ENCODE measurements at places on chromosomes 13 and 19.

DNA sequence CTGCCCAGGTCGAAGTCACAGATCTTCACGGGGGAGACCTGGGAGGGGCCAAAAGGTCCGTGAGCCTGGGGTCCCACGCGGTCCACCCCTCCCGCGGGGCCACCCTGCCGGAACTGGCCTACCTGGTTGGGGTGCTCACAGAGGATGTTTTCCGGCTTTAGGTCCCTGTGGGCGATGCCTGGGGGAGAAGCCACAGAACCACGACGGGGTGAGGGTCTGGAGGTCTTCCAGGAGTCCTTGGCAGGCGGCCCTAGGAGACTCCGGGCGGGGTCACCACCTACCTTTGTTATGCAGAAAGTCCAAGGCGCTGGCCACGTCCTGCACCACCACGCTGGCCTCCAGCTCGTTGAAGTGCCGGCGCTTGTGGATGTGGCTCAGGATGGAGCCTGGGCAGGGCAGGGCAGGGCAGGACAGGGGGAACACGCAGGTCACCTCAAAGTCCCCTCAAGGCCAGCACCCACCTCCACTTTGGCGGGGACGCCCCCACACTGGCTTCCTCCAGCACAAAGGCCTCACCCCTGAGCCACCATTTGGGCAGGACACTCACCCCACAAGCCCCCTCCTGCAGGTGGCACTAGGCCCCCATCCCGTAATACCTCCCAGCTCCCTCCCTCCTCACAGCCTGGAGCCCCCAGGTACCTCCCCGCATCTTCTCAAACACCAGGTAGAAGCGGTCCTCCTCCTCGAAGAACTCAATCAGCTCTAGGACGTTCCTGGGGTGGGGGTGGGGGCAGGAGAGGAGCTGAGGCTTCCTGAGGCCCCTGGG, 8.4 kb downstream of the MKNK2 start:
- no peak for DNase-seq

- no peak for DNase-seq
Observed at GRCh38 chr13:83577183-83577582, 305.1 kb downstream of the SLITRK1 start.

DNA sequence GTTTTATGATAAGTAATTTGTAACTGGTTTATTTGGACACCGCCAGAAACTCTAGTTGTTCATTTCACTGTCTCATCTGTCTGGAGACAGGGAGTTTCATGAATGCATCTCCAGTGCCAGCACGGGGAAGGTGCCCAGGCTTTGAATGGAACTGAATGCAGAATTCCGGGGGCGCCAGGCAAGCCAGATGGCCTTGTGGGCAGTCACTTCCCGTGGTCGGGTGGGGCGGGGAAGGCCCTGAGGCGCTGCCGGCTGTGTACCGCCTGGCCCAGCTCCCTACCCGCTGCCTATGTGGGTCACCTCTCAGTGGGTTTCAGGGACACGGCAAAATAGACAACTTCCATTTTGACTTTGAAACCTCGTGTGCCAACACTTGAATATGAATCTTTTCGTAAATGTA, 28.8 kb upstream of the MCF2L start:
- no peak for DNase-seq

- no peak for DNase-seq
Observed at GRCh38 chr19:54916822-54917221, 10.9 kb downstream of the NCR1 start.

DNA sequence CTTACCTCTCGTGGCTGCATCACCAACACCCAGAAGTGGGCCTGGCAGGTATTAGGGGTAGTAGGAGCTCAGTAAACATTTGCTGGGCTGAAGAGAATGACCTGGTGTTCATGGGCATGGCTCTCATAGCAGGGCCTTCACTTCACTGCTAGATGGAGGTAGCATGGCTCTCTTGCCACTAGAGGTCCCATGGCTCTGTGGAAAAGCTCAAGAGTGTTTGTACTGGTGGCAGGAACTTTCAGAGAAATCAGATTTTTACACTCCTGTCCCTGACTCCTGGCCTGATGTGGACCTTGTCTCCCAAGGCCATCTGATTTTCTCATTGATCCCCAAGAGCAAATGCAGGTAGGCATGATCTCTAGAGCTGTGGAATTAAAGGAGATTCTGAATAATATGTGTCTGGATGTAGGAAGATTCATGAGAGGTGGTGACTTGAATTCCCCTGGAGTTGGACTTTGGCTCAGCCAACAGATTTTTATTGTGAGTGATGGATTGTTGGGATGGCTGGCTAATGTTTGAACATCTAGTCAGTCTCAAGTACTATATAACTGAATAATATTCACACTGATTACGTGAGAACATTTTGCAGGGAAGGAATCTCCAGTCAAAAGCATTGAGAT, 5.7 kb downstream of the ZNF574 start:
- DNase-seq = no peak

GRCh38 chr19:48674921-48675824, 2.4 kb upstream of the NTN5 start:
- DNase-seq = peak; percentile 57

- no peak for DNase-seq
Observed at GRCh38 chr19:1888385-1888784, 3.1 kb upstream of the ABHD17A start.

DNA sequence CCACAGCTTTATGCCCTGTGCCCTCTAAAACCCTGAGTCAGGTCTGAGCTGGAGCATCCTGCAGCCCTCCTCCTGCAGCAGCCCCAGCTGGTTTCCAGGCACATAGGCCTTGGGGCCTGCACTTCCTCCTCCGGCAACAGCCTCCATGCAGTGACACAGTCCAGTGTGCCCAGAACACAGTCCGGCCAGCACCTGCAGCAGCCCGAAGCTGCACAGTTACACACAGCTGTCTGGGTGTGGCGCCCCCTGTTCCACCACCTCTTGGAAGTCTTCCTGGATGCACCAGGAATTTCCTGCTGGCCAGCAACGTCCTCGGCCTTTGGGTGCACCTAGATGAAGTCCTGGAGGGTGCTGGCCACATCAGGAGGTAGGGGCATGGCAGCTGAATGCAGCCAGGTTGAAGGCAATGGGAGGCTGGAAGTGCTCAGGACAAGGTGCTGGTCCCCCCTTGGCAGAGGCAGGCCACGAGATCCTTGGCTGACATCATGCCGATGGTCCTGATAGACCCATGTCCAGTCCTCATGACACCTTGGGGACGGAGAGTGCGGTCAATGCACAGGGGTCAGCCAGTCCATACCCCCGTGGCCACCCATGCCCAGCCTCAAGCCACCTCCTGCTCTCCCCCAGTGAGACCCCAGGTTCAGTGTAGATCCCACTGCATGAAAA, 27.1 kb upstream of the PARP4 start:
- no peak for DNase-seq

DNA sequence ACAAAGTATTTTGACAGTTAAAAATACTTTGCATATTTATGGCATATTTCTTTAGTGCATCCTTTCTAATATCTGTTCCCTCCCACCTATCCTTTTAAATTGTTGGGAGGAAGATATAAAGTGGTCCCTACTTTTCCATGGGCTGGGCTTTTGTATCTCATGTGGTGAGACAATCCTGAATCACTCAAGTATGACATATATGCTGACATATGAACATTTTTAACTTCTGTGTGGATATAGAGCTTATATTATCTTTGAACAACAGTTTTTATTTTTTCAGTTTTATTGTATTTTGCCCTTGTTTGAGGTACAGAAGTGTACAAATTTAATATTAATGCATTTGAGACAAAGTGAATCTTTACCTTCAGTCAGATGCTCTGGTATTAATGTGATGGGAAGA, 3.4 kb downstream of the ZMYM2 start:
- no peak for DNase-seq

GRCh38 chr13:109945206-109945960, 159.0 kb upstream of the IRS2 start:
- no peak for DNase-seq

- DNase-seq = no peak
Observed at GRCh38 chr19:16197188-16197621, 506 bp upstream of the AP1M1 start.

- DNase-seq = no peak
Observed at GRCh38 chr19:18321734-18322102, 1.2 kb downstream of the LSM4 start.

GRCh38 chr13:87827479-87827878, 156.3 kb downstream of the SLITRK5 start:
- DNase-seq = no peak

- DNase-seq = no peak
Observed at GRCh38 chr19:782185-782877, 14.9 kb upstream of the PTBP1 start.

DNA sequence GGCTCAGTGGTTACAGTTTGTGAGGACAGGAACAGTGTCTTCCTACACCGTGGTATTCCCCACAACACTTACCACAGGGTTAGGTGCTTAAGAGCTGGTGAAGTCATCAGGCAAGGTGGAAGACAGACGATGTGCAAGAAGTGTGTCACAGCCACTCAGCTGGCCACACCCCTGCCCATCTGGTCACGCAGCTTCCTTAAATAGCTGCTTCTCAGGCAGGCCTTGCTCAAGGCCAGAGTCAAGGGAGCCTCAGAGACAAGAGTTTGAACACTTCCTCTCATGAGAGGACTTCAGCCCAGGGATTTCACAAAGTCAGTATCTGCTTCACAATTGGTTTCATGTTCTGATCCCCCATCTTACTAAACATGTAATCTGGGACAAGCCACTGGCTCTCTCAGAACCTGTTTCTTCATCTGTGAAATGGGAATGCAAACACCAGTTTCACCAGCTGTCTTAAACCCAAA, 80.3 kb upstream of the FRY start:
- DNase-seq = no peak

- no peak for DNase-seq
Observed at GRCh38 chr13:32851083-32852069, 164.8 kb upstream of the KL start.

- DNase-seq = no peak
Observed at GRCh38 chr13:40520916-40521315, 145.5 kb downstream of the FOXO1 start.

DNA sequence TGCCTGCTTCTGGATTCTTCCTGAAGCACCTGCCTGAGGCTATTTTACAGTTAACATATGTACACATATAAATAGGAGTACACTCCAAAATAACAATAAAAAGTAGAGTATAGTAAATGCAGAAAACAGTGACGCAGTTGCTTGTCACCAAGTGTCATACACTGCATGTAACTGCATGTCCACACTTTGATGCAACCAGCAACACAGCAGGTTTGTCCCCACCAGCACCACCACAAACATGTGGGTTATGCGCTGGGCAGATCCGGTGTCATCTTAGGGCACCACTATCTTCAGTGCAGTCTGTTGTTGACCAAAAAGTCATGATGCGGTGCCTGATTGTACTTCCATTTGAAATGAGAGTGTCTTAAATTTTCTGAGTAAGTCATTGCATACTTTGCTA, 51.3 kb downstream of the COL4A2 start:
- no peak for DNase-seq

DNA sequence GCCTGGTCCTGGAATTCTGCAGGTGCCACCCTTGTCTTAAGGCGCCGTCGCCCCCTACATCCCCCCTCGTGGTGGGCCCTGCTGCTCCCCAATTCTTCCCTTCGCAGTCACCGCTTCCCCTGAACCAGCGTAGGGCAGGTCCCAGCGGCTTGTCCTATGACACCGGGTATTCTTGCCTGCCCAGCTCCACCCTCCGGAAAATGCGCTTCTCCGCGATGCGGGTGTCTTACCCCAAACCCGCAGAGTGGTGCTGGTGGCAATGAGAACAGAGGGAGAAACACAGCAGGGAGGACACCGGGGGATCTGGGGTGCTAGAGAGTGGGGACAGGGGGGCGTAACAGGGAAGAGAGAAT, 9.0 kb downstream of the ZNF808 start:
- DNase-seq = peak; percentile 24

DNA sequence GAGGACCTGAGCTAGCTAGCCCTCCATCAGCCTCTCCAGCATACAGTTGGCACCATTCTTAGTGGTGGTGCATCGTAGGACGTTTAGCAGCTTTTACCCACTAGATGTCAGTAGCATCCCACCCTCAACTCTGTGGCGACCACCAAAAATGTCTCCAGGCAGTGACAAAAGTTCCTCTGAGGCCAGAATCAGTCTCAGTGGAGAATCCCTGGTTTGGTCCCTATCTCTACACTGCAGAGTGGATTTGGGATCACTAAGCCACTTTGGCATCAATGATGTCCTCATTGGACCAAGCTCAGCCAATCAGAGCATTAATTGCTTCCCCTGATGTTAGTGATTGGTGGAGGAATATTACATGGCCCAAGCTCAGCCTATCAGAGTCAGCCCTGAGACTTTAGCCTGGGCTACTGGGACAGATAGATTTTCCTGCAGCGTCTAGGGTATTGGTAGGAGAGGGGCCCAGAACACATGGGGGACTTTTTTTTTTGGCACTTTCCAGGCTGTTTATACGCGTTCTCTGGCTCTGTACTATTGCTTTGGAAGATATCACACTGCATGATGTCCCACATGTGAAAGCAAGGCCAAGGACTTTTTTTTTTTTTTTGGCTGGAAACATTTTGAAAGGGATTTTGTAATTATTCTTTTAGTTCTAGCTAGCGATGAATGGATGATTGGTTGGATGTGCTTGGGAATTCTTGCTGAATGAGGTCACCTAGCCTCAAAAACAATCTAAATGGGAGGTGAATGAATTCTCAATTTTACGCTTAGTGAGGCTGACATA, 7.0 kb downstream of the TMEM221 start:
- DNase-seq = no peak

- peak; percentile 5 for DNase-seq
Observed at GRCh38 chr13:21344662-21345176, 114.4 kb downstream of the ZDHHC20 start.

- no peak for DNase-seq
Observed at GRCh38 chr13:98462946-98463345, 114.0 kb downstream of the STK24 start.

DNA sequence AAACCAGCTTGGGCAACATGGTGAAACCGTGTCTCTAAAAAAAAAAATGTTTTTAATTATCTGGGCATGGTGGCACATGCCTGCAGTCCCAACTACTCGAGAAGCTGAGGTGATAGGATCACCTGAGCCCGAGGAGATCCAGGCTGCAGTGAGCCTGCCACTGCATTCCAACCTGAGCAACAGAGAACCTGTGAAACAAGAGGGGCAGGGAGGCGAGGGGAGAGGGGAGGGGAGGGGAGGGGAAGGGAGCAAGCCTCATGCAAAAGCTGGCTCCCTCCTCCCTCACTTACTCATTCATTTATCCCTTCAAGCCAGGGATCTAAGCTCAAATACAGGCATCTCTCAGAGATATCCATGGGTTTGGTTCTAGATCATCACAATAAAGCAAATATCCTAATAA, 8.9 kb downstream of the ATP7B start:
- no peak for DNase-seq

GRCh38 chr13:101384929-101385328, 31.4 kb downstream of the NALCN start:
- DNase-seq = no peak

Measured in activated T-helper 1 cell treated with Interleukin-2 at 50 U/mL for 16 hours (primary cell).